Stimulated activated CD8-positive, alpha-beta memory T cell treated with anti-CD3 and anti-CD28 coated beads, Interleukin-2, amount 100 ng/mL, for 1 hour (primary cell): ENCODE measurements at places on chromosomes 5 and 9.

GRCh38 chr9:125428060-125428901, 166.7 kb downstream of the GAPVD1 start:
- no peak for DNase-seq

GRCh38 chr9:99385814-99386279, 163.8 kb downstream of the SEC61B start:
- DNase-seq: no peak

DNA sequence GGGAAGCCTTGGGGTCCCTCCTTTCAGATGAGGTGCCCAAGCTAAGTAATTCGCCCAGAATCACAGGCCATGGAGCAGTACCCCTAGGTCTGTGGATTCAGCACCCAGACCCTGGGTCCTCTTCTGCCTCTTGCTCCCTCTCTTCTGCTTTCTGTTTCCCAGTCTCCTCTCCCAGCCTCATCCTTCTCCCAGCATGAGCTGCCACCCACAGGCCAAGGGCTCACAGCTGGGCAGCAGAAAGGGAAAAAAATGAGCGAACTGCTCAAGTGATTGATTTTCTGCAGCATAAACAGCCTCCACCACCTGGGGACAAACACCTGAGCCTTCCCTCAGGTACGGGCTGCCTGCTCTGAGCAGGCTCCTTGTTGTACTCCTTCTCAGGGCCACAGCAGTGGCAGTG, 113.9 kb upstream of the SAP30L start:
- no peak for DNase-seq

GRCh38 chr5:132205385-132206125, 22.1 kb downstream of the P4HA2 start:
- DNase-seq: no peak

- DNase-seq: no peak
Measured at GRCh38 chr5:142697356-142698255, 11.7 kb upstream of the FGF1 start.

- no peak for DNase-seq
Measured at GRCh38 chr5:179131886-179132585, 71.9 kb downstream of the ZNF354C start.

DNA sequence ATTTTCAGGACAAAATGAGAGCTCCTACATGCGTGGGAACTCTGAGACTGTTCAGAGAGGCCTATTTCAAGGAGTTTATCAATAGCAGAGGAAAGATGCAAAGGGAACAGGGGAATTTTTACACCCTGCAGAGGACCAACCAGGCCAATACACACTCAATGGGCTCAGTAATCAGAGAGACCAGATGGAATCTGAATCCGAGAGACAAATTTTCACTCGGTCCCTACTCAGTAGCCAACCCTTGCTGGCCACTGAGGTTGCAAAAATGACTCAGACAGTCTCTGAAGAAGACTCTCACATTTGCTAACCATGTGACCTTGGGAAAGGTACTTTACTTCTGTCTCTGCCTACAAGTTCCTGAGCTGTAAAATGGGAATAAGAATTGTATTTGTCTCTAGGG, 479.4 kb downstream of the CDK5RAP2 start:
- DNase-seq: no peak

DNA sequence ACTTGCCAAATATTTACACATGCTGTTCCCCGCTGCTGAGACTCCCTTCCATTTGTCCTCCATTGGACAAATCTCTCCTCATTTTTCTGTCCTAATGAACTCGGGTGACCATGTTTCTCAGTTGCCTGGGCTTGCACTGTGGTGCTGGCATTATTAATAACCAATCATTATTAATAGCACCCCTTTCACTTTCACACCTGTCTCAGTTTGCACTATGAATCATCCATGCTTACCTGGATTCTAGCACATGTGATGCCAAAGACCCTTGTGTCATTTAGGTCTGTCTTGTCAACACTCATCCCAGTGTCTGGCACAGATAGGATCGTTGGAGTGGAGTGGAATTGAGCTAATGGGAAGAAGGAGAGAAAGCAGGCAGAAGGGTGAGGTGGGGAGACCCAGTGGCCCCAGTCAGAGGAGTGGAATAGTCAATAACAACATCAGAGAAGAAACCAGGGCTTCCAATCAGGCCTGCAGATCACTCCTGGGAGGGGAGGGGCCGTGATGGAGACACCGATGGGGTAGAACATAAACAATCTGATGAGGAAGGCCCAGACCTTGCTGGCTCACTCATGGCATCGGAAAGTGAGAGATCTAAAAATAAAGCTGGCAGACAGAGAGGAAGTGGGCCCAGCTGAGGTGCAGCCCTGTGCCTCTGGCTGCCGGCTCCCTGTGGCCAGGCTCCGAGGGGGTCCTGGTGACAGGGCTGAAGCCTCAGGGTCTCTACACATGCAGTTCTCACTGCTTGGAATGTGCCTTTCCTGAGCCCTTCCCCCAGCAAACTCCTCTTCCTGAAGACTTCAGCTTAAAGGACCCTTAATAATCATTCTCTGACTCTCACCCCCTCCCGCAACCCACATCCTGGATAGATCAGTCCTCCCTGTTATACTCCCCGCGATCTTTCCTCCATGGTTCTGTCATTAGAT, 33.5 kb upstream of the CRB2 start:
- no peak for DNase-seq

- DNase-seq: peak; percentile 90
Measured at GRCh38 chr9:120842685-120843485, at the start of gene PSMD5. TSS of gene PSMD5 (minus strand) at chr9:120842922. CDS start at chr9:120842909, 13 bp downstream.

- DNase-seq: no peak
Measured at GRCh38 chr9:26077860-26078259, 399.6 kb upstream of the TUSC1 start.
